ENCODE measurements at places on chromosomes 2 and 18.

DNA sequence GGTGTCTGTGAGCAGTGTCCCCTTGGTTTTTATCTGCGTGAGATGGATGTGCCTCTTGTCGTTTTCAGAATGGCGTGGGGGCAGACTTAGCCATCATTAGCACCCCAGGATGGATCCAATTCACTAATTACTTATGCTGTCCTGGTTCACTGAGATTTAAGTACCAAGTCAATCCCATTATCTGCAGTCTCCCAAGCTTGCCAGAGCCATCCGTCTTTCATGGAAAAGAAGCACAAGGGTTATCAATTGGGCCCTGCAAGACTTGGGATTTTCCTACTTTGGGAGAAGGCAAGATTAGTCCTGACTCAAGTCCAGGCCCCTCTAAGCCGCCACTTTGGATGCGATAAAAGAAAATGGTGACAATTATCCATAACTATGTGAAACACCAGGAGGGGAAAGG is 404.0 kb downstream of the TMEM182 start:
- DNase-seq: no peak

DNA sequence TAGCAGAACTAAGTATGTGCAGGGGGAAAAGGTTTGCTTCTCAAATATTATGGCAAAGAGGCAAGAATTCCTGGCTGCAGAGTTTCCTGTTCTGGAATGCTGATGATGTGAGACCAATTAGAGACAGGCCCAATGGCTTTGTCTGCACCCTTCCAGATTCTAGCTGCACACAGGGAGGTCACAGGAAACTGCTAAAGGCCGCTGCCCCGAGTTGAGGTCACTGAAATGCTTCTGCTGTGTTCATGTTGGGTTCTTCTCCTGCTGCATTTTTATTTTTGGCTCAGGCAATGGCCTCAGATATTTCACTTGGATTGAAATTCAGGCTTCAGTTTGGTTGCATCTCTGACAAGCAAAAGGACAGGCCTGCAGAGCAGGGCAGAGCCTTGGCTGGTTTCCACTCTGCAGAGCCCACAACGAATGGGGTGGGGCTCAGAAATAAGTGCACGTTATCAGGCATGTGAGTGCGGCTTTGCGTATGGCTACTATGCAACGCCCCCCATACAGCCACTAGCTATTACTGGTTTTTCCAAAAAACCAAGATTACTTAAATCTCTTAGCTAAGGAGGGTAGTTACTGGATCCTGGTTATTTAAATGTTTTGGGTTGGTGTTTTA is 66.9 kb upstream of the FZD5 start:
- no peak for DNase-seq

GRCh38 chr2:162967147-162967546 is 128.6 kb upstream of the KCNH7 start:
- DNase-seq: no peak

- DNase-seq: no peak
These were observed 1303.3 kb downstream of the SUCLG1 start for GRCh38 chr2:83155826-83156225.

GRCh38 chr2:37020212-37020886 is 54.0 kb upstream of the STRN start:
- DNase-seq: no peak

DNA sequence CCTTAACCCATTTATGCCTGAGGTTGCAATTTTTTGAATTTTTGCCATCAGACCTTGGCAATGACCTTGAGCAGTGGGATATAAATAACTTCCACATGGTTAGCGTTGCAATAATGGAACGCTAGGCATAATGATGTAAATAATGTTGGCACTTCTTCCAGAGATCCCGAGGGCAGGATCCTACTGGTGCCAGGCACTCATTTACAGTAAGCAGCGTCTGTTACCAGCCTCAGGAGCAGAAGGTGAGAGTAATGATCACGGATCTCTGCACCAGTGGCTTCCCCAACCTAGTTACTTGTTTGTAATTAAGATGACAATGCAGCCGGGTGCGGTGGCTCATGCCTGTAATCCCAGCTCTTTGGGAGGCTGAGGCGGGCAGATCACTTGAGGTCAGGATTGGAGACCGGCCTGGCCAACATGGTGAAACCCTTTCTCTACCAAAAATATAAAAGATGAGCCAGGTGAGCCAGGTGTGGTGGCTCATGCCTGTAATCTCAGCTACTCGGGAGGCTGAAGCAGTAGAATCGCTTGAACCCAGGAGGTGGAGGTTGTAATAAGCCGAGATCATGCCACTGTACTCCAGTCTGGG is 41.9 kb downstream of the CPO start:
- no peak for DNase-seq

DNA sequence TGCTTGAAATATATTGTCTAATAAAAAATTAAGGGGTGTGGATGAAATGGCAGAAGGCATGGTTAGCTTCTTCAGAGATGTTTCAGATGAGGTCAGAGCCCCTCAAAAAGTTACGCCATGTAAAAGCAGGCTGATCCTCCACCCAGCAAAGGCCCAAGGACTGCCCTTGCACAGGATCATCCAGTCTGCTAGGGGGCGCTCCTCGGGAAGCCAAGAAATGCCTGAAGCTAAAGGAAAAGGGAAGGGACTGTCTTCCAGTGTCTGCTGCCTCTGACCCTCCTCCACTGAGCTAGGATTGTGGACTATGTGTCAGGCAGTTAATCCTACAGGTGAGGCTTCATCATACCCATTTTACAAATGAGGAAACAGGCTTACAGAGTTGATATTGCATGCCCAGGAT is 33.8 kb upstream of the TEX51 start:
- DNase-seq: no peak

DNA sequence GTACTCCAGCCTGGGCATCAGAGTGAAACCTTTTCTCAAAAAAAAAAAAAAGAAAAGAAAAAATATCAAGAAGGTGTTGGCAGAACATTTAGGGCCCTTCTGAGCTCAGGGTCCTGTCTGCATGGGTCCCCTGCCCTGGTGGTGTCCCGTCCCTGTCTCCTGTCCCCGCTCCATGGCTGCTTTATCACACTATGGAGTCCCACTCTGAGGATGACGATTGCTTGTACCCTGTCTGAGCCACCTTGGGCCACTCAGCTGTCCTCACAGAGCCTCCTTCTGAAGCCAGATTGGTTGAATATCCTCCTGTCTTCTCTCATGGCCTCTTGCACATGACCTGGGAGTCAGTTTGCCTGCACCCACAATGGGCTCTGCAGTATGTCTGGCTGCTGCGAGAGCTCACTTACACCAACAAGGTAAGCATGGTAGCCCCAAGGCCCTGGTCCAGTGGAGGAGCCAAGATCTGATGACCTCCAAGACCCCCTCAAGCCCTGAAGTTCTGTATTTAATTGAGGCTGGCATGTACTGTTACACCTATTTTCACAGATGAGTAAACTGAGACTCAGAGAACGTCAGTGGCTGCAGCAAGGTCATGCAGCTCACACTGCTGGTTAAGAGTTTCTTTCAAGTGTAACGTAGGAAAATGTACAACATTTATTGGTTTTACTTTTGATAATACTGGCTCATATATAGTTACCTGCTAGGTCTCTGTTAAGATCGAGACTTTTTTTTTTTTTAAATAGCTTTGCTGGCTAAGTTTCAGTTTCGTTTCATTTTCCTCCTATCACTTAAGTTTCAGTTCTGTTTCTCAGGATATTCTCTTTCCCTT is 16.9 kb upstream of the ZCCHC2 start:
- no peak for DNase-seq

DNA sequence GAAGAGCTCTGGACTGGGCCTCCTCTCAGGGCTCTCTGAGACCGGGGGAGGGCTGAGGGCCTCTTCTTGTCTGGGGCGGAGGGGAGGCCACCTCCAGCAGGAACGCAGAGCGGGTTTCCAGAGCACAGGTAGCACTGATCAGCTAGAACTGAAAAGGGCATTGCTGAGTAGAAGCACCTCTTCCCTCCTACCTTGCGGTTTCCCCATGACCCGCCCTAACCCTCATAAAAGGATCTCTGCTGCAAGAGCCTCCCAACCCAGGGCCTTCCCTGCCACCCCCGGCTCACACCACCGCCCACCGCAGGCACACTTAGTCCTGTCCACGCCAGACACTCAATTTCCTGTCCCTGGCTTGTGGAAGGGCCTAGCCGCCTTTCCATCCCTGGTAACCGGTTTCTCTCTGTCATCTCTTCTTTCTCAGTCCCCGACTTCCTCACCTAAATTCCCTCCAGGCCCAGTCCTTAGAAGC is 966 bp downstream of the ADCY3 start:
- DNase-seq: no peak

DNA sequence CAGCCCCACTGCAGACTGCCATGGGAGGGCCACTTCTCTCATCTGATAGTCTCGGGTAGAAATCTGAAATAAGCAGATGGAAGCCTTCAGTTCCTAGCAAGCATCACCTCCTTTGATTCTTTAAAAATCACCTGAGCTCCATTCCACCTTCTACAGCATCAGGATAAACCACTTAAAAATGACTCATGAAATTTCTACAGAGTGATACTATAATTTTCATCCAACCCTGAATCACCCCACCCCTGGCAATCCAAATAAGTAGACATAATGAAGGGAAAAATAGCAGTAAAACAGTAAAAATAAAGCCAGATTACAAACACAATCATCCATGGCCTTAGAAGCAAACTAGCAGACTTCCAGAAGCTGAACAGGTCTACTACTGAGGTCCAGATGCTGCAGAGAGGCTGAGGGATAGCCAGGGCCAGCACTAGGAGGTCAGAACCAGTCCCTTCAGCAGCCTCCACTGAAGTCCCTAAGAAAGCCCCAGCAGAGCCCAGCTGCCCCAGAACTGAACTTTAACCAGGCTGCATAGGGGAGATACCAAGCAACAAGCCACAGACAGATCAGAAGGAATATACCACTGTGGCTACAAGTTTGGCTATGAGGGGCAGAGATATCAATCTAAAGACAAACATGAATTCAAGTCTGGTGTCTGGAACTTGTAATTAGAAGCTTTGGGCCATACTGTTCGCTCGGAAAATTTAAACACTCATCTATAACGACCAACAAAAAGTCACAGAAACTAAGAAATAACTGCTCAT is 54.7 kb upstream of the RNU4ATAC start:
- no peak for DNase-seq

DNA sequence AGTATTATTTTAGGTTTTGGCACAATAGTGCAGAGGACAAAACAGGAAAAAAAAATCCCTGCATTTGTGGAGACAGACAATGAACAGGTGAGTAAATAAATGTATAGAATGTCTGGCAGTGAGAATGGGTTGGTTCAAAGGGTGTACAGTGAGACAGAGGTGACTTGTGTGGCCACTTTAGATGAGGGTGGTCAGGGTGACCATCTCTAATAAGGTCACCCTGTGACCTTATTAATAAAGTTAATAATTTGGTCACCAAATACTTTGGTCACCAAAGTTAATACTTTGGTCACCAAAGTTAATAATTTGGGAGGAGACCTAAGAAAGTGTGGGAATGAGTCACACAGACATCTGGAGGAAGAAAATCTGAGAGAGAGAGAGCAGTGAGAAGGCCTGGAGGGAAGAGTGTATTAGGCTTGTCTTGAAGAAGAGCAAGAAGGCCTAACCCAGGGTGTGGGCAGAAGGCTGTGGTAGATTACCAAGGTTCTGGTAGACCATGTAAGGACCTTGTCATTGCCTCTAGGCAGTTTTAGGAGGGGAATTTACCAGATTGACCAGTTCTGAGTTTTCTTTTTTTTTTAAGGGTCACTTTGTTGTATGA is 1368.4 kb upstream of the CELF4 start:
- DNase-seq: no peak

DNA sequence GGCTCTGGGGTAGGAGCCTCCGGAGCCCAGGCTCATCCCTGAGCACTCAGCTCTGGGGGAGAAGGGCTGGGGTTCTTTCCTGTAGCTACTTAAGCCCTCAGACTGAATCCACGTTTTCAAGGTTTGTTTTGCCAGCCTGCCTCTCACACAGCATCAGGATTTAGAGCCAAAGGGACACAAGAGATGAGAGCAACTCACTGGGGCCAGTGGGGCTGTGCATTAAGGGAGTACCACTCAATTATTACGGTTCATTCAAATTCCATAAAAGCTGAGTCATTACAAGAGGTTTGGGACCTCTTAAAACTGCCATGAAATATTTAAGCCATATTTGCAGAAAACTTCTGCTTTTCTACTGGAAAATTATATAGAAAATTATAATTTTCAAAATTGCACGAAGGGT is 17.1 kb upstream of the SNED1 start:
- no peak for DNase-seq

DNA sequence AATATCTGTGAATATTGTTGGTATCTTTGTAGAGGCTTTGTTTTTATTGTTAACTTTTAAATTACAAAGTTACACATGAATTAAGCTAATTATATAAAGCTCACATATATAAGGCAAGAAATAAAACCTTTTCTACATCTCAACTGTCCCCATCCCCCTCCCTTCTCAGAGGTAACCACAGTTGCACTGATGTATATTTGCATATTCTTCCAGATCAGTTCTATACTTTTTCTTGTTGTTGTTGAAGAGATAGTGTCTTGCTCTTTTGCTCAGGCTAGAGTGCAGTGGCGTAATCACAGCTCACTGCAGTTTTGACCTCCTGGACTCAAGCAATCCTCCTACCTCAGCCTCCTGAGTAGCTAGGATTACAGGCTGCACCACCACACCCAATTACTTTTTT is 36.0 kb upstream of the CDC42EP3 start:
- DNase-seq: no peak

- peak; percentile 24 for DNase-seq
These were observed 1354.5 kb upstream of the ZEB2 start for GRCh38 chr2:145874466-145874865.

All from T1000 (cell line).